Activated naive CD8-positive, alpha-beta T cell treated with anti-CD3 and anti-CD28 coated beads for 36 hours (primary cell): ENCODE measurements at places on chromosomes 11 and 22. TPM values are rescaled to one million over a fixed set of nuclear protein-coding genes. Genes with fewer than 3 reads are reported as not detected.

- no peak for DNase-seq
These were observed 30.4 kb upstream of the SYT7 start for GRCh38 chr11:61611309-61611708.

DNA sequence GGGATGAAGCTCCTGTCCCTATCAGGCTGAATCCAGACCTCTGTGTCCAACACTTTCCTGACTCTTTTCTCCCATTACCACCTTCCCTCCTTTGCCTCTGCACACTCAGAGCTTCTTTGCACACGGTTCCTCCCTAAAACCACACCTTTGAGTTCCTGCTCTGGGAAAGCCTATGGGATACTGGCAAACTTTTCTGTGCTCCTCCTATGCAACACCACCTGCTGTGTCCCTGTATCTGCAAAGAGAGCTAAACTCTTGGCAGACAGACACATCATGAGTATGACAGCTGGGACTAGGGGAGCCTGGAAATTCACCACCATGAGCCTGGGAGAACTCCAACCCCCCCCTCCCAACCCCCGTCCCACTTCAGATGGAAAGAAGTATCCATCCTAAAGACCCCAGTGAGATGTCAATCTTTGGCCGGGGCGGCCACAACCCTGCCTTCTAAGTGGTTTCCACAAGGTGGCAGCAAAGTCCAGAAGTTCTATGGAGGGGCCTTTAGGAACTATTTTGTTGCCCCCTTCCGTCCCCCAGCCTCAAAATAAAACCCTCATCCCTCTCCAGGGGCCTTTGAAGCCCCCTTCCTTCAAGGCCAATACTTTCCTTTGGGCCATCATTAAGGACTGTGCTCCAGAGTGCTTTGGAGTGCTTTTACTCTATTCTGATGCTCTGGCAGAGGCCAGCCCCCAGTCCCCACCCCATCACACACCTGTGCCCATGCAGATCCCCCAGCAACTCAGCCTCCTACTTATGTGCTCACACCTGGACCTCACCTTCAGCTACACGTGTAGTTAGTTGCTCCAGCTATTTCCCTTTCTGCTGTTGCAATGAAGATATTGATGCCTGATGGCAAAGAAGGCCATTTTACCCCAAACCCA is 19.4 kb downstream of the HTR3A start:
- DNase-seq, result peak; percentile 7

- no peak for DNase-seq
These were observed 1200.5 kb downstream of the BRD1 start for GRCh38 chr22:48627203-48627602.

DNA sequence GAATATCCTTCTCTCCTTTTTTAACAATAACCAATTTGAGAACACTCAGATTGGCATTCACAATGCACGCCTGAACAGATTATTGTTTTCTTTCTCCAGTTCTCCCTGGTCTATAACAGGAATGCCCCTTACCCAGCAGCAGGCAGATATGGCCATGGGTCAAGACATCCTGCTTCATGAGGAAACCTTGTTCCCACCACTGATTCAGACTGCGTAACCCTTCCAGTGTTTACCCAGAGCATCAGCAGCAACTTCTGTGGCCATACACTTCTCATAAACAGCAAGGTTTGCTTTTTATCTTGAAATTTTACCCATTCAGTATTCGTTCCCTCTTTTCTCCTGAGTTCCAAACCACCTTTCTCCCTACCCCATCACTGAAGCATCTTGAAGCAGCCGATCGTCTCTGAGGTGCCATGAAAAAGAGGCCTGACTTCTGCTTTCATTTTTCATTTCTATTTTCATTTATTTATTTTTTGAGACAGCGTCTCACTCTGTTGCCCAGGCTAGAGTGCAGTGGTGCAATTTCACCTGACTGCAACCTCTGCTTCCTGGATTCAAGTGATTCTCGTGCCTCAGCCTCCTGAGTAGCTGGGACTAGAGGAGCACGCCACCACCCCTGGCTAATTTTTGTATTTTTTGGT is 9.6 kb downstream of the PTS start:
- no peak for DNase-seq

The SMARCB1 gene
- 94.5 TPM for total RNA-seq

The KCNC1 gene
- not detected for total RNA-seq
